Activated naive CD4-positive, alpha-beta T cell (primary cell): ENCODE measurements at places on chromosomes 6 and 20.

- DNase-seq = no peak
Measured at GRCh38 chr6:8588176-8588575, 152.8 kb upstream of the SLC35B3 start.

DNA sequence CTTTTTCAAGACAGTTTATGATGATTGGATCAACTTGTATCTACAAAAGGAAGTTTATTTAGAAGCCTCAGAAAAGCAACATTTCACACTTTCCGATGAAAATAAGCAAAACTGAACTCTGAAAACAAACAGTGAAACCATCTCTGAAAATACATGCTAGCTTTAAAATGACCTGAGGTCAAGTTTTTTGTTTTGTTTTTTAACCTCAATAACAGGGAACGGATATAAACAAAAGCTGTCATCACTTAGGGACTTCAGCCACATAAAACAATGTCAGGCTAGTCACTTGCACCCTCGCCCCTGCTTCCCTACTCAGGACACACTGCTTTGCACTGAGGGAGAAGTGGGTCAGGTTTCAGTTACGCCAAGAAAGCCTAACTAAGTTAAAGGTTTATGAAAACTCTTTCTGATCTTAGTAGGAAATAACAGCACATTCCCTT, 11.6 kb downstream of the BACH2 start:
- no peak for DNase-seq

GRCh38 chr20:50558483-50558925, 48.3 kb downstream of the PTPN1 start:
- DNase-seq = no peak

GRCh38 chr6:114419175-114419574, 76.4 kb upstream of the HS3ST5 start:
- no peak for DNase-seq

DNA sequence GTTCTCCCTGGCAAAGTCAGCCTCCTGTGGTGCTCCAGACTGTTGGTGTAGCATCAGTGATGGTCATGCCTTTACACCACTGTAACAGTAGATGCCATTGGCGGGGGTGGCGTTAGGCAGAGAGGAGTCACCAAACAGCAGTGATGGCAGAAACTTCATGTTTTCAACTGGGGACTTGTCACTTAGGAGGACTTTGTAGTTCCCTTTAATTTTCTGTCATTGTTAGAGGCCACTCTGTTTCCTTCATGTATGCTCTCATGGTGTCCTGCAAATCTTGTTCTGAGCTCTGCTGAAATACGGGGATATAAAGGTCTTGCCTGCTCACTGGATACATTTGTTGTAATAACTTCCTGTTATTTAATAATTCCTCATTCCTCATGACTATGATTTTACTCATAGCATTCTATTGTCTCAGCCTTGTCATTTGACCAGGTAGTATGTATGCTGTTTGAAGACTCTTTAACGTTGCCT, 4.6 kb downstream of the MAP3K4 start:
- DNase-seq = no peak

DNA sequence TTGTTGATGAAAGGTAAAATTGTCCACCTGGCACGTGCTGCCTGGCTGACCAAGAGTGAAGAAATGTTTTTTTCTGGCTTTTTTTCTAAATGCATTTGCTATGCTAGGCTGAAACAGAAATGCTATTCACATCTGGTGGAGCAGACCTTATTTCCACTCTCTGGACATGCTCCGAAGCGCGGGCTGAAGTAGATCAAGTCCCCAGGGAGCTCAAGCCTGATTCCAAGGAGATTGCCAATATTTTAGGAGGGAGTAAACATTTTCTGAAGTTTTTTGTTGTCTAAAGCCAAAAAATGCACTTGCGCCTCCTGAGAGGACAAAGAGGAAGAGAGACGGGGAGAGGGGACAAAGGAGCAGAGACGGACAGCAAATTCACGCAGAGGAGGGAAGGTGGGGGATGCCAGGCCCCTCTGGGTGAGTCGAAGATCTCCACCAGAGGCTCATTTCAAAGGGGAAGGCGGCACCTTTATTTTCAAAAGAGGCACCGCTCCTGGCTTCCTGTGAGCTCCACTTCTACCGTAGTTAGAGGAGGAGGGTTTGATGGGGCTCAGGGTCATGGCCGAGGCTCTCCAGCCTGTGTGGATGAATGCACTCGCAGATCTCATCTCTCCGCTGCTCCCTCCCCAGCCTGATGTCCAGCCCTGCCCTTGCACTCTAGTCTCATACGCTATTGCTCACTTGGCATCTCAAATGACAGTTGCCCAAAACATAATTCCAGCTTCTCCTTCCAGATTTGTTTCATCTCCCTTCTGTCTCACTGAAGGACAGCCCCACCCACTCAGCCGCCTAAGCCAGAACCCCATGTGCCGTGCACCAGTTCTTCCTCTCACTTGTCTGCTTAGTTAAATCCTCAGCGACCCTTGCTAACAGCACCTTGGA, 23.1 kb upstream of the SMOC2 start:
- no peak for DNase-seq

GRCh38 chr6:51116723-51117122, 298.1 kb downstream of the TFAP2B start:
- no peak for DNase-seq

DNA sequence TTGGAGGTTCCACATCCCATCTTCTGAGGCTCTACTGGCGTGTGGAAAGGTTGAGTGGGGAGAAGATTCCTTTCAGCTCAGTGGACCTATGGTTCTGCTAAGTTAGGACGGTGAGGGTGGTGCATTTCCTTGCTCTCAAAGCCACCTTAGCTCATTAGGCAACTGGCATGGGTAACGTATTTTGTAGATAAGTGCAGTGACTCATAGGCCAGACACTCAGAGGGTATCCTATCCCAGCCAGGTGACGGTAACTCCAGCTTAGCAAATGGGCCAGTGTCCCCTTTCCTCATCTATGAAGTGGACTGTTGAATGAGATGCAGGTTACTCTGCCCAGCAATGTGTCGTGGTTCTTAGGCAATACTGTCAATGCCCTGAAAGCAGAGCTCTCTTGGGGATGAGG, 3.7 kb downstream of the RPS6KA2 start:
- no peak for DNase-seq

GRCh38 chr6:13624871-13625288, 9.7 kb downstream of the NOL7 start:
- DNase-seq = no peak

DNA sequence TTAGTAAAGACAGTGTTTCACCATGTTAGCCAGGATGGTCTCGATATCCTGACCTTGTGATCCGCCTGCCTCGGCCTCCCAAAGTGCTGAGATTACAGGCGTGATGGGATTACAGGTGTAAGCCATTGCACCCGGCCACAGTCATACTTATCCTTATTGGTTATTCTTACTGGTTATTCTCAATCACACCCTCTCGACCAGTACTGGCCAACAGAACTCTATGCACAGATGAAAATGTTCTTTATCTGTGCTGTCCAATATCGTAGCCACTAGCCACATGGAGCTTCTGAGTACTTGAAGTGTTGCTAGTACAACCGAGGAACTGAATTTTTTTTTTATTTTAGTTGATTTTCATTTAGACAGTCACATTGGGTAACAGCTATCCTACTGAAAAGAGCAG, 63.5 kb downstream of the CNKSR3 start:
- DNase-seq = no peak

GRCh38 chr6:168439794-168440450, 1.1 kb upstream of the SMOC2 start:
- no peak for DNase-seq

DNA sequence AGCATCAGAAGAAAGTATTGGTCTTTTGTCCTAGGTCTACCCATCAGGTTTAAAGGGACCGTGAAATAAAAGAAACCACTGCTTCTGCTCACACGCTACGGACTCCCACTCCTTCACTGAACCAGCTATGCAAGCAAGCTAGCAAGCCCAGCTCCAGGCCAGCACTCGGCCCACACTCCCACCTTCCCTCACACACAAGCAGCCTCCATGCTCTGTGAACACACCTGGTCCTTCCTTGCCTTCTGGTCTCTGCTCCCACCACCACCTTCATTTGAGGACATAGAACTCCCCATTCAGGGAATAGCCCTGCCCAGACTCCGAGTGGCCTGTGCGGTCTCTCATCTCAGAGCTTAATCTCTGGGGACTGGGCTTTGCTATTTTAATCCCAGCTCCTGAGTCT, 436.4 kb upstream of the CDH4 start:
- no peak for DNase-seq

DNA sequence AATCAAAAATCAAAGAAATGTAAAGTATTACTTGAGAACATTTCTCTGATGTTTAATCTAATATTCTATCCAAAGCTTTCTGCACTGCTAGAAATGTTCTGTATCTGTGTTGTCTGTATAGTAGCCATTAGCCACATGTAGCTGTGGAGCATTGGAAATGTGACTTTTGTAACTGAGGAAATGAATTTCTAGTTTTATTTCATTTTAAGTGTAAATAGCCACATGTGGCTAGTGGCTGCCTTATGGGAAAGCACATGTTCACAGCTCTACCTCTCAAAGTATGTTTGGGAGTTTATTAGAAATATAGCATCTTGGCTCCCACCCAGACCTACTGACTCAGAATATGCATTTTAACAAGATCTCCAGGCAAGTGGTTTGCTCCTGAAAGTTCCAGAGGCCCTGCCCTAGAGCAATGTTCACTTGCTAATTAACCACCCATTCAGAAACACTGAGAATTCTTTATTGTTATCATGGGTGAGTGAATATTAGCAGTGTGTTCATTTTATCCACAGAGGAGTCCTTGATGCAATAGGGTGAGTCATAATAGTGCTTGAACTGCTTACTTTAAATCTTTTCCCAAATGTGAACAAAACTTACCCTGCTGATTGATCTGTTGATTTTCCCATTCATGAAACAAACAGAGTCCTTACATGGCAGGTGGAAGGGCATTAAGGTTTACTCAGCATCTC, 282.7 kb downstream of the PLCB1 start:
- DNase-seq = no peak

- no peak for DNase-seq
Measured at GRCh38 chr20:19760371-19760721, 2.3 kb downstream of the RIN2 start.

GRCh38 chr20:33817411-33817810, 6.3 kb downstream of the CHMP4B start:
- no peak for DNase-seq

DNA sequence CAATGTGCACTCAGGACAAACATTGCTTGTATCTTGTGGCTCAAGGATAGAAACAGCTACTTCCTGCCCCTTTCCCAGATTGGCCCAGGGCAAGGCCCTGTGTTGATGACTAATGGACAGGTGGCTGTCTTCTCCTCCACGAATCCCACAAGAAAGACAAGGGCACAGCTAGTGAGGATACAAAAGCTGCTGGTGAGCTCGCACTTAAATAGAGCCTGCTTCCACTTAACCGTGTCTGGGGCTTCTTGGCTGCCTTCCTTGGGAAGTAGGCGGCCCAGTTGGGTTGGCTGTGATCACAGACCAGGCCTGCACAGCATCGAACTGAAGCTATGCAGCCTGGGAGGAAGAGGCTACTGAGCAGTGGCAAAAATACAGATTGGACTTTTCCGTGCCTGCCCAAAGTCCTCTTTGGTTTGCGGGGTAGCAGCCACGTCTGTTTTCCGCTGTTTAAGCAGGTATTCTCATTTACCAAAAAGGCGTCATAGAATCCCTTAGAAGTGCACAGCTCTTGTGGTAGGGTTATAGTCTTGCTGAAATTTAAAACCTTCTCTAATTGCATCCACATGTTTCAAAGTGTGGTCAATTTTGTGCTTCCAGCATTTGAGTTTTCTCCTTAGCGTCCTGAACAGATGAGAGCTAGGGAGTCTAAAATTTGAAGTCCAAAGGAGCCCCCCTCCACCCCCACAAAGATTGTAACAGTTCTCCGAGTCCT, 23.0 kb upstream of the NAA20 start:
- DNase-seq = no peak

GRCh38 chr6:47076422-47077344, 34.6 kb upstream of the ADGRF1 start:
- no peak for DNase-seq

DNA sequence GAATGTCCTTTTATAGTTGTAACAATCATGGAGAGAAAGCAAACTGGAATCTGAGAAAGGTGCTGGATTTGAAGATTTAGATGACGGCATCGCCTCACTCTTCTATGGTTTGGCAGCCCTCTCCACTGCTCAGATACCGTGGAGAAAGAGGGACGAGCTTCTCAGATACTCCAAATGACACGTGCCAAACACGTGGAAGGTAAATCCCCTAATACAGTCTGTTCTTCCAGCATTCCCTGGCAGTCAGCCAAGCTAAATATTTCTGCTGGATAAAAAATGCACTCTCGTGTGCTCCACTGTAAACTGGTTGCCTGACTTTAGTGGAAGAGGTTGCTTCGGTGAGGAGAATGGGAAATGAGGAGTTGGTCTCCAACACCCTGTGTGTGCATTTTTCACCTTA, 16.7 kb upstream of the PRDM1 start:
- no peak for DNase-seq

- DNase-seq = no peak
Measured at GRCh38 chr20:38194971-38195504, 30.0 kb upstream of the TGM2 start.

GRCh38 chr6:138500867-138501446, 1.7 kb upstream of the NHSL1 start:
- DNase-seq = no peak

GRCh38 chr20:31606804-31607639, 1.9 kb downstream of the ID1 start:
- no peak for DNase-seq

GRCh38 chr6:78347191-78347916, 520.0 kb upstream of the IRAK1BP1 start:
- DNase-seq = no peak

DNA sequence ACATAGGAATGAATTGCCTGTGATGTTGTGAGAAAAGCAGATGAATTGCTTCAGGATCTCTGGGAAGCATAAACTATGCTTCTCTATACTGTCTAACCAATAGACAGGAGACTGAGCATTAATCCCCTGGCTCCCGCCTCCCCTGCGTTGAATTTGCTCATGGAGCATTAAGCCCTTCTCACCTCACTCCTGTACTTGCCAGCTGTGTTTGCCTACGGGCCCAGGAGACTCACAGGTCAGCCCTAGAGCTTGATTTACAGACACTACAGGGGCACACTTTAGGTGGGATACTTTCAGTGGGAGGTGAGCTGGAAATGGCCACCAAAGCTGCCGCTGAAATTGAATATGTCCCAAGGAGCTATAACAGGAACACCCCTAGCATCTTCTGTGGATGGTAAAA, 418.7 kb downstream of the CBLN4 start:
- no peak for DNase-seq

DNA sequence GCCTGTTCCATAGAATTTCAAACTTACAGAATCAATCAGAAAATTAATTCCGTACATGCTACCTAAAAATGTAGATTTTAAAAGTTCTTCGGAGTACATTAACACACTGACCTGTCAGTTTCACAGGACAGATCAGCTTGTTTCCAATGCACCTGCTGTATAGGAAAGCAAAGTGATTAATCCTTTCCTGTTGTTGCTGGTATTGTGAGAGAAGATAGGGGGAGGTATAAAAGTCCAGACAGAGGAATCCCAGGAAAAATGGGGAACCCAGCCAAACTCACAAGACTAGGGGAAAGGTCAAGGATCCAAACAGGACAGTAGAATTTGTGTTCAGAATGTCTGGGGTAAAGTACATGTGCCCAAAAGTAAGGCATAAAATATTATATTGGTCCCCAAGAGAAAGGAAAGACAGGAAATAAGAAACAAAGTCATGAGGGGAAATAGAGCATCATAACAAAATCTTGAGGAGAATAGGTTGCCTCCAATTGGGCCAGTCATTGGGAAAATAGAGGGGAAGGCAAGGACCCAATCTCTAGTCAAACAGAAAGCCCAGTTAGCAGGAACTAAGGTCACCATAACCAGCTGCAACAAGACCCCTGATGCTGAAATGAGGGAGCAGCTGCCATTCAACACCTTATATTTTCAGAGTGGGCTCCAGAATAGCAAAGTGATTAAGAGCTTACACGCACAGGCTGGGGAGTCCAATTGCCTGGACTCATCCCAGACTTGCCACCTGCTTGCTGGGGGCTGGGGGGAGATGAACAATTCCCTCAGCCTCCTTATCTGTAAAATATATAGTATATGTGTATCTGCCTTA, 10.3 kb downstream of the FILIP1 start:
- DNase-seq = no peak
